Mammary epithelial cell (primary cell): ENCODE measurements at places on chromosomes 6 and 20. TPM values are rescaled to one million over a fixed set of nuclear protein-coding genes. Genes with fewer than 3 reads are reported as not detected.

- peak; percentile 85 for DNase-seq
These were observed at the start of gene RNASET2 for GRCh38 chr6:166956444-166957086. RNASET2 (minus strand) TSS chr6:166956550; CDS start chr6:166956182, 368 bp downstream.

DNA sequence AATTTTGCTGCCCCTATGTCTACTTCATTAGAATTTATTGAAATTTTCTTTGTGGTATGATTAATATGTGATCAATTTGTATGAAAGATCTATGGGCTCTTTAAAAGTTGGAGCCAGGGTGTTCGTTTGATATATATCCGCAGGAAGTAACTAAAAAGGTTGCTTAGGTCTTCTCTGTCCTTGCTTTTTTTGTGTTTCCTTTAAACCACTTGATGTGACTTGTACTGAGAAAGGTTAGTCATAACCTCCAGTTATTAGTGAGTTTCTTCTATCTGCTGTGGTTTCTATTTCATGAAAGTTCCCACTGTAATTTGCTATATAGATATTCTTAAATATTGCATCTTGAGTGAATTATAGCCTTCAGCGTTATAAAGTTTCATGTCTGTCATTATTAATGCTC lies 585.3 kb upstream of the ARID1B start:
- DNase-seq: no peak

- DNase-seq: peak; percentile 65
These were observed 87.8 kb downstream of the UTRN start for GRCh38 chr6:144372611-144373594.

DNA sequence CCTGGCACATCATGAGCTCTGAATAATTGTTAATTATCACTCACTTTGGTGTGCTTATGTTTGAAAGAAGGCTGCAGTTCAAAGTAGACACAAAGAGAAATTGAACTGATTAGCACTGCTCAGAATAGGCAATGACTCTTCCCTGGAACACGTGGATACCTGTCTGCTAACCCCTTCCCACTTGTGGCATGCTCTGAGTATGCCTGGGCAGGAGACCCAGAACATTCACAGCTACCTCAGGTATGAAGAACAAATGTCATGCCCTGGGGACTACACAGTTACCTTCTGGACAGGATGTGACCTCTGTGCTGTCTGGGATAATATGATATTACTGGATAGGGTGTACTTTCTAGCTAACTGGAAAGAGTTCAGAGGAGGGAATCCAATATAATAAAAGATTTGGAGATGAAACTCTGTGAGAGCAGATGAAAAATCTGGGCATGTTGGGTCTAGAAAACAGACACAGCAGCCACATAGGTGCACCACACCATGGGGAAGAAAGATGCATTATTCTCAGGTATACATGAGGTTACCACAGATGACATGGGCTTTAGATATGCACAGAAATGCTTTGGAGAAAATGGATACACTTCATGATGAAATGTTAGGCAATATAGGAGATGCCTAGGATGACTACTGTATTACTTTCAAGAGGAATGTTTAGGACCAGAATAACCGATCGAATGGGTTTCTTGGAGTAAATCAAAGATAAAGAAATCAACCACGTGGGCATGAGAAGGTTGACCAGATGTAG lies 324.2 kb upstream of the PREP start:
- peak; percentile 89 for DNase-seq

DNA sequence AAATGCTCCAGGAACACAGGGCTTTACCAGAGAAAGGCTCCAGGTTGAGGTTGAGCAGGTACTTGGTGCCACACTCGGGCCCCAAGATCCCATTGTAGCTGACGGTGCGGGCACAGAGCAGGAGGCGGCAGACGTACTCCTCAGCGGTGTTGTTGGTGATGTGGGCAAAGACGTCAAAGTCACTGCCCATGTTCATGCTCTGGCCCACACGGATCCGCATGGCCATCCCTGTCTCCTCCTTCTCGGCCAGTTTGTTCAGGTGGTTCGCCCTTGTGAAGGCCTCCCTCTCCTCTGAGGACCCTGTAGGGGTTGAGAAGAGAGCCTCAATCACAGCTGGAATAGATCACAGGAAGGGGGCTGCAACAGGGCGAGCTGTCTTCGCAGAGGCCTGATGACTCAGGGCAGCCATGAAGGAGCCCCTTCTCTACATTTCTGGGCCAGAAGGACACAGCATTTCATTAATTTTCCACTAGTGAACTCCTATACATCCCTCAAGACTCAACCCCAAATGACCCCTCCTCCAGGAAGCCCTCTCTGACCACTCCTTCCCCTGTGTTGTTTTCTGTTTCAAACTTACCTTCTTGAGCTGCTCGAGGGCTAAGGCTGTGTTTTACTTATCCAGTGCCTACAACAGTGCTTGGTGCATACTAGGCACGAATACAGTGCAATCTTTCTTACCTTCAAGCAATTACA lies 26.8 kb downstream of the TGM2 start:
- no peak for DNase-seq

DNA sequence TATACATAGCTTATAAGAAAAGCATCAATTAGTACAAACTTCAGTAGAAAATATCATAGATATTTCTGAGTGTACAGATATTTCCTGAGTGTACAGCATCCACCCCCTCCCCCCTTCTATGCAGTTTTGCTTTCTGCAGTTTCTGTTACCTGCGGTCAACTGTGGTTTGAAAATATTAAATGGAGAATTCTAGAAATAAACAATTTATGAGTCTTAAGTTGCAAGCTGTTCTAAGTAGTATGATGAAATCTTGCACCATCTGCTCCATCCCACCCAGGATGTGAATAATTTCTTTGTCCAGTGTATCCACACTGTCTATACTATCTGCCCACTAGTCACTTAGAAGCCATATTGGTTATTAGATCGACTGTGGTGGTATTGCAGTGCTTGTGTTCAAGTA lies 15.8 kb upstream of the GPR63 start:
- DNase-seq: no peak

DNA sequence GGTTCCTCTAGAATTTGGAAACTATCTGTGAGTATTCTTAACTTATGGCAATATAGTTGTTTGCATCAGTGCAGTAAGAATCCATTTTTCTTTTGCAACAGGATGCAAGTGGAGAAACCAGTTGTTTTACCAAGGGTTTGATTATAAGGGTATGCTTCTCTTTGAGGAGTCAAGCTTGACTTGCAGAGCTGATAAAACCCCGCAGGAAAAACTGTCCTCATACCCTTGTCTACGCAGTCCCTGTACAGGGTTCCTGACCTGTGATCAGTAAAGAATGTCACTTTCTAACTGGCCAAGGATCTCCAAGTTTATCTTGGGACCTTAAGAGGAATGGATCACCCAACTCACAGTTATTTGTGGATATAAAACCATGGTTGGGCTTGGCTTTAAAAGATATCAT lies 161.1 kb upstream of the OLIG3 start:
- no peak for DNase-seq

GRCh38 chr20:58361481-58362205 lies 27.4 kb upstream of the VAPB start:
- no peak for DNase-seq

- peak; percentile 5 for DNase-seq
These were observed 133.0 kb downstream of the GPX5 start for GRCh38 chr6:28658475-28659249.

- no peak for DNase-seq
These were observed 302.8 kb downstream of the THBS2 start for GRCh38 chr6:168950858-168951214.

GRCh38 chr6:140541288-140541687 lies 1166.8 kb upstream of the CITED2 start:
- no peak for DNase-seq

DNA sequence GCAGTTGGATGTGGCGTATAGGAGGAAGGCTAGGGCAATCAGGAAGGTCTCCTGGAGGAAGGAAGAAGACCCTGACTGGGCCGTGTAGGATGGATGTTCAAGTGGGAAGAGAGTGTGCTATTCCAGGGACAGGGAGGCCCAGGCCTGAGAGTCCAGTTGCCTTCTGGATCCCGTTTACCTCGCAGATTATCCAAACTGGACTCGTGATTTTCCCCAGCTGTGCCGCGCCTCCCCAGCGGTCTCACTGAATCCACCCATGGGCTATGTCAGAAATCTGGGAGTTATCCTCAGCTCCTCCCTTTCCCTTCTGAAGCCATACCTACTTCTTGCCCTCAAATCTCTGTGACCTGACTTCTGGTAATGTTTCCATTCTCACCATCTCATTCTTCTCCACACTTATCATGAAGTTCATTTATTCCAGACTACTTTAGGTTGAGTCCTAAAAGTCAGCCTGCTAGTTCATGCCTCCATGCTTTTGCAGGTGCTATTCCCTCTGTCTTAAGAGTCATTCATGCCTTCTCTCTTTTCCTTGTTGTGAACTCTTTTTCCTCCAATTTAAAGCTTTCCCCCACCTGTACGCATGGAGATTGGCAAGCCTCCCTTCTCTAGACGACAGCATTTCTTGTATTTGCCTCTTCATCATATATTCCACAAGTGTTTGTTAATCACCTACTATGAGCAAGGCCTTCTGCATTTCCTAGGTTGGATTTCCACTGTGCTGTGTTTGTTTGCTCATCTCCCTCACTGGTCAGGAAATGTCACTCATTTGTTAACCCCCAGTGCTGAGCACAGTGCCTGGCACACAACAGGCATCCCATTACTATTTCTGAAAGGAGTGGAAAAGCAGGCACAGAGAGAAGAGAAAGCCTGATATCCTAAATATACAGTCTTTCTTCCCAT lies 2.7 kb downstream of the SDCBP2 start:
- DNase-seq: no peak

GRCh38 chr6:74256381-74256780 lies 560.4 kb downstream of the CD109 start:
- no peak for DNase-seq

- no peak for DNase-seq
These were observed 24.9 kb downstream of the DPPA5 start for GRCh38 chr6:73329201-73329600.

DNA sequence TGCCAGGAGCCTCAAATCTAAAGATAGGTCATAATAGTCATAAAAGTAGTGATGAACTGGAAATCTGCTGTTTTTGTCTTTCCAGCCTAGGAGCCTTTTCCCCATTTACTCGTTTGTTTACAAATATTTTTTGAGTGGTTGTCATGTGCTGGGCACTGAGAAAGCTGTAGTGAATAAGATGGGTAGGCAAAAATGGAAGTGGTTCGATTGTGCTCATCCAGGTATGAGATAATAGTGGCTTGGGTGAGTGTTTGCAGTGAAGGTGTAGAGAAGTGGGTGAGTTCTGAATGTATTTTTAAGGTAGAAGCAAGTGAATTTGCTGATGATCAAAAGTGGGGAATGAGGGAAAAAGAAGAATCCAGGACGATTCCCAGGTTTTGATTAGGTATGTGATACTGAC lies 53.0 kb downstream of the CARMIL1 start:
- no peak for DNase-seq

DNA sequence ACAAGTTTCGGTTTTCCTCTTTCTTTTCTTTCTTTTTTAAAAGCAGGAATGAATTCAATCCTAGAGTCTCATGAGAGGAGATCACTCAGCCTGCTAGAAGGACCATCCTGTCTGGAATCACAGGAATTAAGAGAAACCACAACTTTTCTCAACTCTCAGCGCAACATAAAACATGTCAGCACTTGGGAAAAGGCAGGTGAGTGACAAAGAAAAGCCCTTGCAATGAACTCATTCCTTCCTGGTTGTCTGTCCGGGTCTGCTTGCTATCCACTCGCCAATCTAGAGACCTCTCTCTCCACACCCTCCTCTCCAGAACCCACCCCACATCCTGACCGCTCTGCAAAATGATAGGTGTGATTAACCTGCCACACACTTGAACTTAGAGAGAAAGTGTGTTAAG lies 253.8 kb downstream of the LY86 start:
- DNase-seq: peak; percentile 52

DNA sequence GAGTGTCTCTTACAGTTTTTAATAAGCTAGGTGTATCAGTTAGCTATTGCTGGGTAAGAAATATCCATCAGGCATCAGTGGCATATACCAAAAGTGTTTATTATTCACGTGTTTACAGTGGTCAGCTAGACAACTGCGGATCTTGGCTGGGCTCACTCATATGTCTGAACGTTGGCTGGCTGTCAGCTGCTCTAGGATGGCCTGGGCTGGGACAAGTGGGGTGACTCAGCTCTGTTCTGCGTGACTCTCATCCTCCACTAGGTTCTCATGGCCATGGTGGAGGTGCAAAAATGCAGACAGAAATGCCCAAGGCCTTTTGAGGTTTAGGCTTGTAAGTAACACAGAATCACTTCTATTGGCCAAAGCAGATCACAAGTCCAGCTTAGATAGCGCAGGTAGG lies 22.0 kb downstream of the ZNF341 start:
- peak; percentile 23 for DNase-seq

DNA sequence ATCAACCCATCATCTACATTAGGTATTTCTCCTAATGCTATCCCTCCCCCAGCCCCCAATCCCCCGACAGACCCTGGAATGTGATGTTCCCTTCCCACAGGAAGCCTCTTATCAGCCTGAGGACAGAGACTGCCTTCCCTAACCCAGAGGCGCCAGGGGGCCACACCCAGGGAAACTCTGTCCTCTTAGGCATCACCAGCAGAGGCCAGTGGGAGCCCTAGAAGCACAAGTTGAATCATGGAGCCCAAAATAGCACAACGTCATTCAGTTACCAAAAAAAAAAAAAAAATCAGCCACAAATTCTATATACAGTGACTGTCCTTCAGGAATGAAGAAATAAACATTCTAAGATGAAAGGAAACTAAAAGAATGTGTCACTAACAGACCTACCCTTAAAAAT lies 625.7 kb downstream of the TFAP2A start:
- no peak for DNase-seq

DNA sequence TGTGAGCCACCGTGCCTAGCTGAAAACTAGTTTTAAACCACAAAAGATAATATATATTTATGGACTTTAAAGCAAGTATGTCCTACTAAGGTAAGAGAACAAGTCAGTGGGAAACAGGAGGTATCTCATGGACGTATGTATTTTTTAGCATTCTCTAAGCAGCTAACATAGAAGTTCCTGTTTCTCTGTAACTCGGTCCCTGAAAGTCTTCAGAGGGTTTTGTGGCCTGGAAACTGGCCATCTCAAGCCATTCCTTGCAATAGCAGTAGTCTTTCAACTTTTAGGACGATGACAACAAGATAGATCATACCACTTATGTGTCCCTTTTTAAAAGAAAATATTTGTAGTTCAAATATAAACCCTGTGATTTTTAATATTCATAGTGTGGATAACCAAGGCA lies 95.6 kb upstream of the RALGAPA2 start:
- DNase-seq: no peak

DNA sequence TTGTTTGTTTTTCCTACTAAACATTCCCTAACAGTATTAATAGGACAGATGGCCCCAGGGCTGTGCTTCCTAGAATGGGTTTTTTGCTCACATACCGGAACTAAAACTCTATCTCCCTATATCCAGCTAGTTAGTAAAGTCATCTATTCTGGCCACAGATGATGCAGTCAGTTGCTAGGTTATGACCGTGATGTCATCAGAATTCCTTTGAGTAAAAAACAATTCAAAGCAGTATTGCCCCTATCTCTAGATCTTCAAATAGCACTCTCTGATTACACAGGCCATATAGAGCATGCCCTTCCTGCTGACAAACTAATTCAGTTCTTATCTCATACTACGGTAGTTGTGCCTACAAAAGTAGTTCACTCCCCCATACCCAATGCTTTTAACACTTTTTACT lies 17.9 kb upstream of the ZNF451 start:
- no peak for DNase-seq

- no peak for DNase-seq
These were observed at the start of gene GGTLC1 for GRCh38 chr20:23988561-23988960. GGTLC1 (minus strand) TSS chr20:23988779; CDS start chr20:23986611, 2,168 bp downstream.

GRCh38 chr6:31775184-31775583 lies 1.9 kb downstream of the VWA7 start:
- no peak for DNase-seq

Gene PKHD1
- 0.02 TPM in 1 of 2 replicates, not detected in the other for total RNA-seq

Gene PDE10A
- not detected in 2 replicates for total RNA-seq

Gene IRF4
- not detected in 2 replicates for total RNA-seq

Gene C20orf204
- 0.67 TPM for total RNA-seq

Gene TXLNB
- not detected for total RNA-seq

Gene ADGRG6
- 23.5 TPM for total RNA-seq

Gene NKX2-2
- total RNA-seq: not detected
